Activated naive CD4-positive, alpha-beta T cell treated with anti-CD3 and anti-CD28 coated beads for 36 hours (primary cell): ENCODE measurements at places on chromosomes 11 and 22. TPM values are rescaled to one million over a fixed set of nuclear protein-coding genes. Genes with fewer than 3 reads are reported as not detected.

Gene TRIM49
- not detected for total RNA-seq

Gene USP2
- 0.57 TPM for total RNA-seq

Gene HEPN1
- not detected for total RNA-seq

Gene RNF121
- 16.8 TPM for total RNA-seq

Gene TAGLN
- total RNA-seq: 2.1 TPM

Gene ILK
- 65.7 TPM for total RNA-seq

Gene SCGB1A1
- total RNA-seq: not detected

Gene NLRP10
- not detected for total RNA-seq

Gene MS4A14
- not detected for total RNA-seq

Gene OR2AG2
- 0.05 TPM for total RNA-seq

Gene NRGN
- 10.3 TPM for total RNA-seq

Gene MICALL1
- 12.0 TPM for total RNA-seq

Gene DCHS1
- 0.88 TPM for total RNA-seq

Gene FDXACB1
- 3.4 TPM for total RNA-seq

Gene CDCA5
- total RNA-seq: 174 TPM

Gene ANGPTL5
- not detected for total RNA-seq

Gene BDNF
- total RNA-seq: not detected

Gene KDM4D
- 1.7 TPM for total RNA-seq

Gene MMP12
- not detected for total RNA-seq

Gene MYBPC3
- not detected for total RNA-seq

Gene KRTAP5-7
- total RNA-seq: not detected

Gene CARD18
- not detected for total RNA-seq

Gene ART1
- not detected for total RNA-seq

Gene DCPS
- 39.5 TPM for total RNA-seq

Gene MFRP
- total RNA-seq: not detected

Gene CDC42BPG
- total RNA-seq: 0.32 TPM

Gene APOA1
- total RNA-seq: not detected

Gene C11orf16
- not detected for total RNA-seq

Gene HOATZ
- total RNA-seq: not detected

Gene TRABD
- 62.8 TPM for total RNA-seq

Gene CD3E
- total RNA-seq: 377 TPM

Gene SERPING1
- 0.17 TPM for total RNA-seq

Gene OR51S1
- not detected for total RNA-seq

Gene UPK3A
- not detected for total RNA-seq

Gene PGGHG
- 101 TPM for total RNA-seq

Gene GSTT2
- not detected for total RNA-seq

Gene AGBL2
- 2.2 TPM for total RNA-seq

Gene TSPO
- 112 TPM for total RNA-seq
